ENCODE measurements at places on chromosomes 11 and 22.

DNA sequence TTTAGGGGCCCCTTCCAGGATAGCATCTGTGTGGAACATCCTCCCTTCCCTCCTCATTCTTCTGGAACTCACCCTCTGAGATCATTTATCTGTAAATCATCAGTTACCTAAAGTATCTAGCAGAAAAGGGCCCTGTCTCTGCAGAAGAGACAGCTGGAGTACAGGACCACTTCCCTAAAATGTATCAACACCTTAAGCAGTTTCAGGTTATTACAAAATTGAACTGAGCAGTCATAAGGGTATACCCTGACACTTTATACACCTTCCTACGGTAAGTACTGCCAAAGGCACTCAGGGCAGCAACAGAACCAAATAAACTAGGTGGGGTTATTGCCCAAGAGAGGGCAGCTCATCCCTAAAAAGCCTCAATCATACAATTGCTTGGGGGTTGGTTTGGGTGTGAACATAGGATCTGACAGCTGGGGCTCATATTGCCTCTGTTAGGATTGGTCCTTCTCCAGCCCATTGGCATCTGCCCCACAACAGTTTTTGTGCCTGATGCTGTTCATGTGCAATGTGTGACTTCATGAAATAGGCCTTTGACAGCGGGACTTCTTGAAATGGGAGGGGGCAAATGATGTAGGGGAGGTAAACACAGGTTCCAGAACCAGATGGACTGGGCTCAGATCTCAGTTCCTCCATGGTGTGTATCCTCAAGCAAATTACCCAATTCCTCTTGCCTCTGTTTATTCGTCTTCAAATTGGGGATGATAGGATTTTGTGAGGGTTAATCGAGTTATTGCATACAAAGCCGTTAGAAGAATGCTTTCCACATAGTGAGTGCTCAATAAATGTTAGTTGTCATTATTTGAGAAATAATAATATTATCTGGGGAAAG is 2.9 kb downstream of the POU2AF3 start:
- no peak for DNase-seq

GRCh38 chr11:24082860-24083259 is 414.0 kb upstream of the LUZP2 start:
- no peak for DNase-seq

DNA sequence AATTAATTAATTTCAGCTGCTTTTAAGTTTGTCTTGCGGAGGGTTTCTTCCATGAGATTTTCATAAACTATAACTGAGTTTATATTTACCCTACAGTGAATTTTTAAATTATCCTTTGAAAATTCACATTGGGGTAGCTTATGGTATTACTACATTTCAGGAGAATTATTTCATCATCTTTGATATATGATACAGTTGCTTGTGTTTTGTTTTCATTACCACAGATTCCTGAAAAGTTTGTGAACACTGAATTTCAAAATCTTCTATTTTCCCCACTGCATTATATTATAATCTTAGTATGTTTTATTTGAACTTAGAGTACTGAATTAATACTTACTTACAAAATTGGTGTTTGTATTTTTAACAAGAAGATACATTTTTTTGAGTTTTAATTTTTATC is 24.4 kb downstream of the METTL15 start:
- DNase-seq = no peak

GRCh38 chr22:31952094-31952401 is 7.7 kb downstream of the YWHAH start:
- no peak for DNase-seq

- DNase-seq = peak; percentile 1
These were observed 1089.3 kb downstream of the FAM181B start for GRCh38 chr11:81644239-81644840.

DNA sequence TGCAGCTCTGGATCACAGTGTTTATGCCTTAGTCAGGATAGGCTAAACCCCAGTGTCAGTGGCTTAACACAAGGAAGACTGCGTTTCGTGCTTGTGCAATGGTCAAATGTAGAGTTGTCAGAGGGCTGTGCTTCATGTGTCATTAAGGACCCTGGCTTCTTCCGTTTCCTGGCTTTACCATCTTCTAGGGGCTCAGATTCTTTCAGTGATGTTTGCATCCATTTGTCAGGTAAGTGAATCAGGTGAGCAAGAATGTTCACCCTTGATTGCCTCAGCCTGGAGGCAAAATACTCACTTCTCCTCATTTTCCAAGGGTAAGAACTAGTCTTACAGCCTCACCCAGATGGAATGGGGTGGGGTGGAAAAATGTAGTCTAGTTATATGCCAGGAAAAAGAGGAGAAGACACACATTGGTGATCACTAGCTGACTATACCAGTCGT is 20.5 kb upstream of the AMOTL1 start:
- DNase-seq = no peak

DNA sequence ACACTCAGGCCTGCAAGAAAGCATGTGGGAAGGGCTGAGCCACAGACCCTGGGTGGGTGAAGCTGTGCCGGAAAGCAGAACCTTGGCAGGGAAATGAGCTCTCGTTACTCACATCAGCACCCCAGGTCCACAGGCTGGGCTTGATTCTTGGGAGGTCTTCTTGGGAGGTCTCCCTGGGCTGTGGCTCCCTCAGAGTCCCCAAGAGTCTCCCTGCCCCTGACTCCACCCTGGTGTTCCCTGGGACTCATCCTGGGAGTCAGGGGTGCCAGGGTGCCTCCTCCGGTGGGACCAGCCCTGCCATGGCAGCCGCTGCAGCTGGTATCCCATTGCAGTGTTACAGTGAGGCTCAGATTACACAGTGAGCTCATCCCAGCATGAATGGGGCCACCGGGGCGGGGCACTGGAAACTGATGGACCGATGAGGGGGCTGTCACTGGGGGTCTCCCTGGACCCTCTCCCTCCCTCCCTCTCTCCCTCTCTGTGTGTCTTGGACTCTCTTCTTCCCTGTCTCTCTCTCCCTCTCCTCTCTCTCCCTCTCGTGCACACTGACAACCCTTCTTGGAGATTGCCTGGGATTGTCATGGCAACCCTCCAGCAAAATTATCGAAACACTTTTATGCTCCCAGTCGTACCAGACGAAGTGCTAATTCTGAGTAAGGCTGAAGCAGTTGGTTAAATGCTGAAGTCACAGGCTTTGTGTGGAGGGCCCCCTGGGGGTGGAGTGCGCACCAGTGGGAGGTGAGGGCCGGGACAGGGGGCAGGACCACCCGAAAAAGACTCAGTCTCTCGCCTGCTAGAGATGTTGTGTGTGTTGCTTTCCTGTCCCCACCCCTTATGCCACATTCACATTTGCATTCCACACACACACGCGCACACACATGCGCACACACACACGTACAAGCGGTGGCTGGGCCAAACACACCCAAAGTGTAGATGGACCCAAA is 8.6 kb upstream of the C11orf96 start:
- no peak for DNase-seq

- no peak for DNase-seq
These were observed 4.2 kb upstream of the ME3 start for GRCh38 chr11:86676533-86677154.

DNA sequence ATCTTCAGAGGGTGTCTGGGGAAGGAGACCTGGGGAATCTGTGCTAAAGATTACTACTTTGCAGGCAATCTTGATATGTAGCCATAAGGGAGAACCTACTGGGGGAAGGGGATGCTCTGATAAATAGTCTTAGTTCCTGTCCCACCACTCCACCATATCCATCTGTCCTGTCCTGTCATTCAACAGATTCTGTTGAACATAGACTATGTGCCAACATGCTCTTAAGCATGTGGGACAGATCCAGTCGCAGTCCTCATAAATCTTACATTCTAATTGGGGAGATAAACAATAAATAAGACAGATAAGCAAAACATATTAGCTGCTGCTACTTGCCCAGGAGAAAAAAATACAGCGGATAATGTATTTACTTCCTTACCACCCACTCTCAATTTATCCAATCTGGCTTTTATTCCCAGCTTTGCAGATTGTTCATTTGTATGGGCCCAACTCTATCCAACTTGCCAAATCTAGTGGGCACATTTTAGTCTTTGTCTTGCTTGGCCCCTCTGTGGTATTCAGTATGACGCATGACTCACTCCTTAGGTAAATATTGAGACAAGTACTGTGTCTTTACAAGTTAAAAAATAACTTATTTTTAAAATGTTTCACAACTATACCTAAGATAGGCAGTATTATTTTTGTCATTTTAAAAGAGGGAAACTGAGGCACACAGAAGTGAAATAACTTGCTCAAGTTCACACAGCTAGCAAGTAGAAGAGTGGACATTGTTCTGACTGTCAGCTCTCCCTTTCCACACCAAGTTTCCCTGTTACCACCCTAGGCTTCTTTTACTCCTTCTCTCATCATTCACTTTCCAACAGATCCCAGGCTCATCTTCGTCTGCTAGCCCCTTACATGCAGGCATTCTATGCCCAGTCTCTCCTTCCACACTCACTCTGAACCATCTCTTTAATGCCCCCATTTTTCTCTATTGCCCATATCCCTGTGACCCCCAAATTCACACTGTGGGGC is 133.6 kb upstream of the SESN3 start:
- no peak for DNase-seq

GRCh38 chr22:22210375-22210774 is 34.2 kb upstream of the VPREB1 start:
- DNase-seq = no peak

DNA sequence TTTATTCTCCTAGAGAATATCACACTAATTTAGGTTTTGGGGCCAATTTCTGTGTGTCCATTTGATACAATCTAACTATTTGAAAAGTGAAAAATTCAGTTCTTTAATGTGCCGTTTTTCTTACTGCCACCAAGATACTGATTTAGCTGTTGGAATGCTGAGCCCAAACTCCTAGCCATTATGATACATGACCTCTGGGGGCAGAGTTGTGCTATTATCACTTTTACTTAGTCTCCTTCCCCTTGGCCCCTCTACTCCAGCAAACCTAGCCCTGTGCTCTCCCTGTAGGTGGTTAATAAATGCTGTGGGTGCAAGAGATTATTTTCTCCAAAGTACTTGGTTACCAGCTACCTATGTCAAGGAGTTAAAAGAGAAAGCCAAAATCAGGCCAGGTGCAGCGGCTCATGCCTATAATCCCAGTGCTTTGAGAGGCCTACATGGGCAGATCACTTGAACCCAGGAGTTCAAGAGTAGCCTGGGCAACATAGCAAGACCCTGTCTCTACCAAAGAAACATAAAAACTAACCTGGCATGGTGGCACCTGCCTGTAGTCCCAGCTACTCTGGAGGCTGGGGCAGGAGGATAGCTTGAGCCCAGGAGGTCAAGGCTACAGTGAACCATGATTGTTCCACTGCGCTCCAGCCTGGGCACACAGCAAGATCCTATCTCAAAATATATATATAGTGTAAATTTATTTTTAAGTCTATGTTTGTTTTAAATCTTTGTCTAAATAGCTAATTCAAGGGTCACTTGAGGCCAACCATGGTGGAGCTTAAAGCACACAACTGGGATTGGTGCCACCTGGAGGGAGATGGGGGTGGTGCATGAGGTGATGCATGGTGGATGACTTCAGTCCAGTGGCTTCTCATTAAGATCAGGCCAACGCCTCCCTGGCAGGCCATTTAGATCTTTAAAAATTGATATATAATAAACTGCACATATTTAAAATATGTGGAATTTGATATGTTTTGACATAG is 193.2 kb upstream of the PLET1 start:
- no peak for DNase-seq
